ENCODE measurements at places on chromosomes 6 and 20.

DNA sequence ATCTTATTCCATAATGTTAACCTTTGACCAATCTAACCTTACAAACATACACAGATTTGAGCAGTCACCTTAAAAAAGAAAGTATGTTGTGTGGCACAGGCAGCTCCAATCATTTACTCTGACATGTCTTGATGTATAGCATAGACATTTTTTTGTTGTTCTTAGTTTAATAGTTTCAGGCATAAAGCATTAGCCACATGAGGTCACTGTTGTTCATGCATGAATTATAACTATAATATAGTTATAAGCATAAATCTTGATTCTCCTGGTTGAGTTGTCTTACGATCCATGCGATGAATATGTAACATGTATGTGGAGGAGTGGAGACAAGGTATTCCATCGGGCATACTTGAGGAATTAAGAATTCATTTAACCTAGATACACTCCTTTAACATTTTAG, 26.1 kb upstream of the NKAIN2 start:
- DNase-seq = no peak

DNA sequence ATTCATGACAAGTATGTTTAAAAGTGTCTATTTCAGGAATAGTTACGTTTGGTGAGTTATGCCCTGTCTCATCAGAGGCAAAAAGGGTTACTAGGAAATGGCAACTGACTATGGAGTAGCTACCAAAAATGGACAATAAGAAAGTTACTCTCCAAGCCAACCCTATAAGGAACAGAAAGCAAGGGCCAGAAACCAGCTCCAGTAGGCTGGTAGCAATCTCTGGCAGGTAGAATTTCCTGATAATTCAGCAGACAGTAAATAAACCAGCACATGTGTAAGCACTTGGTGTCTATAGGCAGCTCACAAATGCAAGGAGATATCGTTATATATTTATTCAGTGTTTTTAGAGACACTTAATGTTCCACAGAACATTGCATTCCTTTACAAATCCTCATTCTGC, 20.3 kb downstream of the SOX4 start:
- DNase-seq = no peak

GRCh38 chr6:7071405-7071804, 36.4 kb upstream of the RREB1 start:
- DNase-seq = no peak

- no peak for DNase-seq
These were observed 57.9 kb downstream of the SYNJ2 start for GRCh38 chr6:158039571-158040050.

- no peak for DNase-seq
These were observed 132.3 kb downstream of the PFDN4 start for GRCh38 chr20:54340206-54340605.

DNA sequence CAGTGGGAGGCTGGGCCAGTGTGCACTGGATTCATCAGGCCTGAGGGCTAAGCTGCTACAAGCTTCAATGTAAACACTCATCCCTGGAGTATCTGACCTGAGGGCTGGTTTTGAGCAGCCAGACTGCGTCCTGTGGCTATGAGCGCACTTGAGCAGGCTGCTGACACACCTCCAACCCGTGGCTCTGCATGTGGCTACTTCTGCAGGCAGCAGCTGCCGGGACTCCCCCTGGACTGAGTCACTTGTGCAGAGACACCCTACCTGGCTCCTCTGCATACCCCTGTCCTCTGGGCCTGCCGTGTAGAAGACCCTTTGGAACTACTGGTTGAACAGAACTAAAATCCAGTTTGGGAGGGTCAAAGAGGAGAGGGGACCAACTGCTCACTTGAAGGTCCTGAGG, 172.0 kb downstream of the SCP2D1 start:
- DNase-seq = no peak

DNA sequence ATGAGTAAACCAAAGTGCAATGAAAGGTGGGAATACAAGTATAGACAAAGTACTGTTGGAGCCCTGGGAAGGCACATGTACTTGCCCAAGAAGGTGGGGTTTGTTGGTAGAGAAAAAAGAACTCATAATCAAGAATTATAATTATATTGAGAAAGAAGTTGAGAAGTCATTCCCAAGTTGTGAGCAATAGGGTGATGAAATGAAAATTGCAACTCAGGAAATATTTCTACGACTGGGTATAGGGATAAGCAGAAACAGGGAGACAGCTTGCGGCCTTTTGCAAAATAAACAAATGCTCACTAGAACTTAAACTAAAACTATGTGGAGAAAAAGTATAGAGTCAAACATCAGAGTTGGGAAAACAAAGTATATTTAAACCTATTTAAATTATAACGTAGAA, 250.7 kb upstream of the FAM83B start:
- DNase-seq = no peak

DNA sequence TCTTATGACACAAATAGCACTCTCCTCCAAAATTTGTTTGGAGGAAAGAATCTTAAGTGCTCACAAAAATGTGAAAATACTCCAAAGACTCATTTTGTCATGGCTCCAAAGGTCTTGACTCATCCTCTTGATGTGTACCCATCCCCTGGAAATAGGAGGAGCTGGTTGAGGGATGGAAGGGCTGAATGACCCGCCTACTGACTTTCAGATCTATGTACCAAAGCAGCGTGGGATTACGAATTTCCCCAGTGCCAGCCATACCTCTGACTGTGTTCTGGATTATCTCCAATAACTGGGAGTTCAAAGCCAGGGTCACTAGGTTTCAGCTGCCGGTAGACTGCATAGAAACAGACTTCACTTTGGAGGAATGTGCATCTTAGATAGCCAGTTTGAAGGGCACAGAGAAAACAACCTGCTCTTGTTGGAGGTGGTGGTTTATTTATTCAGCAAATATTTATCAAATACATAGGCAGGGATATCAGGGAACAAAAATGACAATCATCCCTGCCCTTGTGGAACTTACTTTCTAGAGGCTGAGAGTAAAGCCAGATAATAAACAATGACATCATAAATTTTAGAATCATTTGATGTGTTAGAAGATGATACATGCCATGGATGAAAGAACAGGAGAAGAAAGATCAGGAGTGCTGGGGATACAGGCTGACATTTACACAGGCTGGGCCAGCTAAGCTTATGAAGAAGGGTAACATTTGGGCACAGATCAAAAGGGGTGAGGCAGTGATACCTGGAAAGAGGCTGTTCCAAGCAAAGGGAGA, 246.6 kb downstream of the TBXT start:
- DNase-seq = no peak

- no peak for DNase-seq
These were observed 127.2 kb downstream of the PAX1 start for GRCh38 chr20:21832442-21833385.

GRCh38 chr6:138017166-138017757, 90.0 kb downstream of the PERP start:
- no peak for DNase-seq

DNA sequence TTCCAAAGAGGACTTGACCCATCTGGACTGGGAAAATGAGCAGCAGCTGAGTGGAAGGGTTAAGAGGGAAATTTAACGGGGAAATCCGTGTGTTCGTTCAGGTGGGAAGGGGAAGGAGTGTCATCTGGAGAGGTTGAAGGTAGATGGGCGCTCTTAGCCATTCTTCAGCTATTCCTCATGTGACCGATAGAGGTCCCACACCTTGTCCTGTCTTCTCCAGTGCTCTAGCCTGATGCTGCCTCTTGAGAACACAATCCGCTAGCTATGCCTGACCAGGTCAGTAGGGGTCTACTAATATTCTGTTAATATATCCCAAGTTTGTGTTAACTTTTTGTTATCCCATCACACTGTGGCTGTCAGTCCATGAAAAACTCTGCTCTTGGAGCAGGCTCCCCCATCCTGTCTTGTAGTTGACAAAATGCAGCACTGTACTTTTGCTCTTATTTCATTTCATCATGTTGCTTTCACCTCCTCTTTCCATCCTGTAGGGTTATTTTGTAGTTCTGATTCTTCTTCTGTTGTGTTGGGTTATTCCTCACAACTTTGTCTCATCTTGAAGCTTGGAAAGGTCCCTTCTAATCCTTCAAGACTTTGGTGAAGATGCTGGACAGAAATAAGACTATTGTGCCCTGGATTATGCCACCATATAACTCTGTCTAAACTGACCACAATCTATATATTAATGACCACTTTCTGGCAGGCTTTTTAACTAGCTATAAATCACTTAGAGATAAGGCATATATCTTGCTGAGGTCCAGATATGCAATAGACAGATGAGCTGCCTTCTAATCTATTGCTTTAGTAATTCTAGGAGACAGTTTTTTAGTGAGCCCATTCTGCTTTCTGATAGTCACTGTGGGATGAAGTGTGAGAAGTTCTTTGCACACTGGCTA, 123.4 kb upstream of the SUPT3H start:
- no peak for DNase-seq

DNA sequence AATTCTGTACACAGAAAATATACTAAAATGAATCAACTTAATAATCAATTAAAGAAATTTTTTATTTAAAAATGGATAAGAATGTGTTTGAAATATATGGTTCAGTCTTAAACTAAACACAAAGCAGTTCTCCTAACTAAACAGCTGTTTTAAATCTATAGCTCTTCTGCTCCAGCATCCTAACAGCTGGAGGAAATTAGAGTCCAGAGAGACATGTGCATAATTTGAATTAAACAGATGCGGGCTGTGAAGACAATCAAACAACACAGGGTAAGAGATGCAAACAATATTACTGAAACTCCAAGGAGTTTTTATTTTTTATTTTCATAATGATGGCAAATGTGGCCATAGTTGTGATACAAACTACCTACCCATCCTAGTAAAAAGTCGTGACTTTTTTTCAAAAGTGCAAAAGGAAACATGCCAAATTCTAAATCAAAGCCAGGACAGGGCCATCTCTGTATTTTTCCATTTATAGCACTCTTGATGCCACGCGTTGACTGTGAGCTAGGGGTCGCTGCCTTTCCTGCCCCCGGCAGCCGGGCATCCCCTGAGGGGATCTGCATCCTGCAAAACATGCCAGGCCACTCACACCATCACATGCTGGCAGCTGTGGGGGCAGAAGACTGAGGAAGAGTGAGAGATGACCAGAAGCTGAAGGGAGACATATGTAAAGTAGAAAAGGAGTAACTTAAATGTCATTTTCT, 310.6 kb downstream of the PRKN start:
- no peak for DNase-seq

- no peak for DNase-seq
These were observed 932 bp downstream of the PACRG start for GRCh38 chr6:162728706-162729105.
